Stimulated activated CD4-positive, alpha-beta T cell treated with anti-CD3 and anti-CD28 coated beads, Interleukin-15, amount 100 ng/mL, for 1 hour (primary cell): ENCODE measurements at places on chromosomes 16 and 17.

DNA sequence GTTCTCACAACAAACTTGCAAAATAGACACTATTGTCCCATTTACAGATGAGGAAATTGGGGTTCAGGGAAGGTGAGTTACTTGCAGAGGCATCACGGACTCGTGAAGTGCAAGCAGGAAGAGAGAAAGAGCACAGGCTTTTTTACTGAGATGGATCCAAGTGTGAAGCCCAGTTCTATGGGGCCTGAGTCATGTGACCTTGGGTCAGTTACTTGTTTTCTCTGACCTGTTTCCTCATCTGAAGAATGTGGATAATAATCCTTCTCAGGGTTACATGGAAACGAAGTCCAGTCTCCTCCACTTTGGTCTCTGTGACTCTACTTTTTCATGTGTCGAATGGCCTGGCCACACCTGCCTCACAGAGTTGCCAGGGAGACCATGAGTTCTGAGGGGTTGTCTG, 134.4 kb downstream of the SPACA3 start:
- DNase-seq = no peak

GRCh38 chr17:27631411-27631760, 398 bp downstream of the LGALS9 start:
- no peak for DNase-seq

GRCh38 chr16:27917949-27918348, 145.6 kb downstream of the GSG1L start:
- no peak for DNase-seq

DNA sequence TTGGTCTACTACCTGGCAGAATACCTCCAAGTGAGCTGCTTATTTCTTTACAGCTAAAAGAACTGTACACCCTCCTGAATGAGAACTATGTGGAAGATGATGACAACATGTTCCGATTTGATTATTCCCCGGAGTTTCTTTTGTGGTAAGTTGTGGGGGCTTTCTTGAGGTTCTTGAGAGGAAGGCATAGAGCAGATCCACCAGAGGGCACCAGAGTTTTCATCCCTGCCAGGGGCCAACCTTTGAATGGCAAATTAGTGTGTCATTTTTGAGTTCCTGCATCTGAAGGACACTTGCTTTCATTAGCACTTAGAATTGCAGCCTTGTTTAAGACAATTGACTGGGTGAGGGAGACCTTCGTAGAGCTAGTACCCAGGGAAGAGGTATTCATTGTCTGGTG, 35.0 kb downstream of the NMT1 start:
- no peak for DNase-seq
